Activated naive CD4-positive, alpha-beta T cell treated with anti-CD3 and anti-CD28 coated beads for 36 hours (primary cell): ENCODE measurements at places on chromosomes 4 and X. TPM values are rescaled to one million over a fixed set of nuclear protein-coding genes. Genes with fewer than 3 reads are reported as not detected.

DNA sequence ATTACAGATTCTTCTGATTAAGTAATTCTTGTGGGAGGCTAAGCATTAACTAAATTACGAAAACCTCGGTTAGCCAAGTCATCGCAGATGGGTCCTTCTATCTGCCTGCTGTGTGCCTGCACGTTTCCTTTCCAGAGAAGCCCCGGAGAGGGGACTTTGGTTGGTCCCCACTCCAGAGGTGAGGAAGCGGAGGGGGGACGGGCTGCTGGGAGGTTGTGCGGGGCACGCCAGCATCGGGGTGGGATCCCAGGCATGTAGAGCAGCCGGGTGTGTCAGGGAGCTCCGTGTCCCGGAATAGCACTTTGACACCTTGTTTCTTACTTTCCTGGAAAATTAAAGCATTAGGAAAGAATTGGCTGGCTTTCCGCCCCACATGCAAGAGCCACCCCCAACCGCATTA lies 26.6 kb downstream of the PIGG start:
- DNase-seq, result no peak

DNA sequence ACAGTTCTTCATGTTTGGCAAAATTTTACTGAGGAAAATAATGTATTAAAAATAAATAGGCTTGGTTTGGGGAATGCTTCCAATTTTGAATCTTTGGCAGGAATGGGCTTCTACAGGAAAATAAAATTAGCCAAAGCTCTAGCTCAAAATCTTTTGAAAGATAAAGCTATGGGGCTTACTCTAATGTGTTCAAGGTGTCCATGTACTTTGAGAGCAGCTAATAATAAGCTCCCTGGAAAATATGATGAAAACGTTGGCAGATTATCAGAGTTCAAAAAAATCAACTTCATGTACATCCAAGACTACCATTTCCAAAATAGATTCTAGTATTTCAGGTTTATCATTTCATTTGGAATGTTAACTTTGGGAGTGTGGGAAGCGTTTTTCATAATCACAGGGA lies 158.4 kb downstream of the EMCN start:
- no peak for DNase-seq

DNA sequence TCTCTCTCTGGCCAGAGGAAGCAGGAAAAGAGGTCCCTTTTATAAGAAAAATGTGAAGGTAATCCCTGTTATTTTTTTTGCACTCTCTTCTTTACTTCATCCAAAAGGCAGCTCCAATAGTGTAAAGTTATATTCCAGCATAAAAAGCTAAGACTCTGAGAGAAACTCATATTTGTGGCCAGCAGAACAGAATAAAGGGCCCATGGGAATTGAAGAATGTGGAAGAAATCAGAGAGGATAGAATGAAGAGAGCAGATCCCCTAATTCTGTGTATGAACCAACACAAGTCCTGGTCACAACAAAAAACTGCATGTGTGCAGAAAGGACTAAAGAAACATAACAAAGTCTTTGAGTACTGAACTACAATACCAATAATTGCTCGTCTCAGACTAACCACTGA lies 22.3 kb downstream of the RPS6KA6 start:
- DNase-seq, result no peak

- DNase-seq, result no peak
These were observed 23.9 kb downstream of the SORBS2 start for GRCh38 chr4:185787926-185788679.

DNA sequence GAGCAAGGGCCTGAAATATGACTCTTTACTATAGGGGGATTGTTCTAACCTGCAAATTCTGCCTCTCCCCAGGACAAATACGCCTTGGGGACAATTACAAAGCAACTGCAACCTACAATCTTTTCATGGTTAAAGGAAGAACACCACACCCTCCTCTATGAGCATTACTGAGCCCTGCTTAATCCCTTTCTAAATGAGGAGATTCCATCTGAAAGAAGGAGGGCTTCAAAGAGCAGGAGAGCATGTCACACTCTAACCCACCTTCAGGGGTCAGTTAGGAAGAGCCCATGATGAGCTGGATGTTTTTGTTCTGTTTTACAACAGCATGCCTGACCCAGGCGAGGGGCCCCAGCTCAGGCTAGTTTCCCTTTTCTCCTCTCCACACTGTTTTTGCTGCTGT lies 134.0 kb upstream of the ANXA3 start:
- no peak for DNase-seq

- DNase-seq, result no peak
These were observed 28.1 kb downstream of the DCAF8L1 start for GRCh38 chrX:27953171-27953570.

DNA sequence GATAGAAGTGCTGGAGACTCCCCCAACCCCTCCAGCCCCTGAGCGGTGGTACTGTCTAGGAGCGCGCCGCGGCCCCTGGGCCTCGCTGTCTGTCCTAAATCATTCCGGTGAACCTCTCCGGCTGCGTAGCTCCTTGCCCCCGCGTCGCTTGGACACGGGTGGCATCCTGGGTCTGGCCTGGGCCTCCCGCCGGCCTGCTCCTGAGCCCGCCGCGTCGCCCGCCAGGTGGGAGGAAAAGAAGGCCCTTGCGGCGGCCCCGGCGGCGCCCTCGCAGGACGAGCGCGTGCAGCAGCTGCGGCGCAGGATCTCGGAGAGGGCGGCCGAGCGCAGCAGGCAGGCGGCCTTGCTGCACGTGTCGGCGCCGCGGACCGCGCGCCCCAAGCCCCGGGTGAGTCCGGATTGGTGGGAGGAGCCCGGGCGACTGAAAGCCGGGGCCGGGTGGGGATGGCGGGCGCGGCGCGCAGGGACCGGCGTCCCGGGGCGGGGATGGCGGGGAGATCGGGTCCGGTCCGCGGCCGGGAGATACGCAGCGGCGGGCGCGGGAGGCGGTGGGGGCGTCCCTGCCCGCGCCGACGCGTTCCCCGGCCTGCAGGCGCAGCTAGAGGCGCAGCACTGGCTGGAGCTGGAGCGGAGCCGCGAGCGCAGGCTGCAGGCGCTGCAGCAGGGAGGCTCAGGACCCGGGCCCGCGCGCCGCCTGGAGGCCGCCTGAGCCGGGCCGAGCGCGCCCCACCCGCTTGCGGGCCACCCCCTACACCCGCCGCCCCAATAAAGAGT lies 6.5 kb upstream of the RNF4 start:
- peak; percentile 65 for DNase-seq

GRCh38 chrX:17435476-17435875 lies 60.5 kb downstream of the NHS start:
- DNase-seq, result no peak

HPSE gene
- 13.5 TPM for total RNA-seq

DNA sequence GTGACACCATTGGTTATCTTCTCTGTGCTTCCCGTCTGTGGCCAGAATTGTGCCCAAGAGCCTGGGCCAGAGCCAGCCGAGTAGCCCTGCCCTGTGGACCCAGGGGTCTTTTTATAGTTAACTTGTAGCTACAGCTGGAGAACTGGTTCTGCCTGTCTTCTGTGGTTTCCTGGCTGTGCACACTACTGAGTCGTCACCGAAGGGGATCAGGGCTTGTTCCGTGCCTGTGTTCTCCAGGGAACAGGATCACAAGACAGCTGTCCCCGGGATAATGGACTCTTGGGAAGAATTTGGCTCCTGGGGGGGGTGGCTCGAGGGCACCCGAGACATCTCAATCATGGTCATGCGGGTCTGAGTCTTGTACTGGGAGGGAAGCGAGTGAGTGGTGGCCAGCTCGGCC lies 22.1 kb upstream of the OPN1LW start:
- no peak for DNase-seq

DNA sequence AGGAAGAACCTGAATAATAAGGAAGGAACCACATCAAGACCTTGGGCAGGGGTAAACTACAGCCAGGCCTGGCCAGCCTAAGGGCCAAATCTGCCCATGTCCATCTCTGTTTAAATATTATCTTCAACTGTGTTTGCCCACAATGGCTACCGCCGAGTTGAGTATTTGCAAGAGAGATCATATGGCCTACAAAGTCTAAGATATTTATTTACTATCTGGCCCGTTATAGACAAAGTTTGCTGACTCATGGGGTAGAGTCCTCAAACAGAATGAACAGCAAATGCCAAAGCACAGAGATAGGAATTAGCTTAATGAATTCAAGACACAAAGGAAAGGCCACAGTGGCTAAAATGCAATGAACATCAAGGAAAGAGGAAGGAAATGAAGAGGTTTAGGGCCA lies 44.8 kb downstream of the RPS6KA3 start:
- no peak for DNase-seq

DNA sequence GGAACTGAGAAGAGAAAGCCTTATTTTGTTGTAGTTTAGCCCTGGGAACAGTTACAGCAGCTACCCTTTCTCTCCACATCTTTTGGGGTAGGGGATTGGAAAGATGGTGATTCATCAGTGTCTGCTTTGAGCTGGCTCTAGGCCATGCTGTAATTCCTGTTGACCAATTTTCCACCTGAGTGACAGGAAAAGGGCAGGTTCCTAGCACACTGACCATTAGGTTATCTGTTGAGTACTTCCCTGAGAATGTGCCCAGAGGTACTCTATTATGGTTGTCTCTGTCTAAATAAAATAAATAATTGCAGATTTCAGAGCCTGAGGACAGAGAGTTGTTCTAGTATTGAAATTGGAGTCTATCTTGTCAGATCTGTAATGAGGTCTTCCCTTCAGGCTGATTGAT lies 109.0 kb downstream of the ENOX2 start:
- no peak for DNase-seq

SSX3 gene
- total RNA-seq, result not detected

DNA sequence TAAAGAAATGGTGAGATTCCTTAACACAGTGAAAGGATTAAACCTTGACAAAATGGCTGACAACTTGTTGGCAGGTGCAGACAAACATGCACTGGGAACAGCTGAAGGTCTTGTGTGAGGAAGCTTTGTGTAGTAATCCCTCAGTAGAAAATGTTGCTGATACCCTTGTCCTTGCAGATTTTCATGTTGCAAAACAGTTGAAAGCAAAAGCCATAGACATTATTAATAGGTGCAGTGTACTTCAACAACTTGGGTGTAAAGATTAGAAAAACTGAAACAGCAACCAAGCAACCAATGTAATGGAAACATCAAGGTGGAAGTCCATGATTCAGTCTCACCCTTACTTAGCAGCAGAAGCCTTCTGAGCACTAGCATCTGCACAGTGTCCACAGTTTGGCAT lies 29.8 kb downstream of the UGT2B7 start:
- no peak for DNase-seq

NAP1L3 gene
- total RNA-seq, result 5.4 TPM

DNA sequence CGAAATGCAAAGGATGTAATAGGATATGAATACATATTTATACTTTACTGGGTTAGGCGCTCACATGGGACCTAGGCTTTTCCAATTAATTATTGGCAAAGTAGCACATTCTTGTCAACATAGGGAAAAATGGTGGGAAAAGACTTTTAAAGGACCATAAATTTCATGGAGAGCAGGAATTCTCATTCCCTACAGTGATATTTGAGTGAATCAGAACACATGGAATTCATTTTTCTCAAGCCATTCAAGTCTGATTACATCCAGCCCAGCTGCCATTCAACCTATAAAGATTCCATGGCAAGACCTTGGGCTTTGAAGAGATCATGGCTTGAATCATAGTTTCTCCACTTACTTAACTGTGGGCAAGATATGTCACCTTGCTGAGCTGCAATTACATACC lies 150.4 kb downstream of the SOWAHB start:
- no peak for DNase-seq

DNA sequence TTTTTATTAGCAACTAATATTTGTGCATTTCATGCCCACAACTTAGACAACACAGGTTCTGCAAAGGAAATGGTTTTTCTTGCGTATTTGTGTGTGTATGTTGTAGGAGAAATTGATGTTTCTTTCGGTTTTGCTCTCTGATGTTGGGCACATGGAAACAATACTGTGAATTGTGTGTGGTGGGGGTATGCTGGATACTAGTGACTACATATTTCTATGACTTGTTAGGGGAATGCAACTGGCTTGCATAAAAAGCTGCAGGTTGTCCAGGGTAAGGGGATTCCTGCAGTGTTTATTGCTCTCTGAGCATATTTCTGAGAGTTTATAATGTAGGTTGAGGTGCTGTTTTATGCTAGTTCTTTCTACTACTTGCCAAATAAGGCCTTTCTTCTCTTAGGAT lies 11.6 kb downstream of the DLG3 start:
- no peak for DNase-seq

VCX3A gene
- total RNA-seq, result not detected

ACE2 gene
- total RNA-seq, result not detected

- DNase-seq, result no peak
These were observed 122.5 kb upstream of the TEX13D start for GRCh38 chrX:124209792-124210576.

- no peak for DNase-seq
These were observed 122.3 kb upstream of the TMEM164 start for GRCh38 chrX:109880629-109881028.

DNA sequence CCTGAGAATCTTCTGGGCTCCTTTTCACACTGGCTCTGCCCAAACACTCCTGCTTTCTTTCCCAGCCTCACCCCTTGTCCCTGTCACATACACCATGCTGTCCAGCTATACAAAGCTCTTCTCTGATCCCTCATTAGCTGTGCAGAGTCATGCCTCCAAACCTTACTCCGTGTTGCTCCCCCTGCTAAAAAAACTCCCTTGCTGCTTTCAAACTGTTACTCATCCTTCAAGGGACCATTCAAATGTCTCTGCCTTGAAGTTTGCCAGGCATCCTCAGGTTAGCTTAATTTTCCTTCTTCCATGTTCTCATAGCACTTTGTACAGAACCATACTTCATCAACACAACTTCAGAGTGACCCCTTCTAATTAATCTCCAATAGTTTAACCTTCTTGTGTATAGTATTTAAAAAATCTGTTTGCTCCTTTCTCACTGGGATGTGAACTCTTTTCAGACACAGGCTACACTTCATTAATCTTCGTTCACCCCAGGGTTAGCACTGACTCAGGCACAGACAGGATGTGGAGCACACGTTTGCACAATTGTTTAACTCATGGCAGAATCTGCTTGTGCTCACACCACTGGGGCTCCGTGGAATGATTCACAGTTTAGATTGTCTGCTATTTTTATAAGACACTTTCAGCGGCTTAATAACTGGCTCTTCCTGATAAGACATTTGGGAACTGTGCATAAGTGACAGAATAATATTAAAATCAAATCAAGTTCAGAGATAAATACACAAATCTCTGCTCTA lies 21.4 kb upstream of the SEL1L3 start:
- DNase-seq, result no peak

DNA sequence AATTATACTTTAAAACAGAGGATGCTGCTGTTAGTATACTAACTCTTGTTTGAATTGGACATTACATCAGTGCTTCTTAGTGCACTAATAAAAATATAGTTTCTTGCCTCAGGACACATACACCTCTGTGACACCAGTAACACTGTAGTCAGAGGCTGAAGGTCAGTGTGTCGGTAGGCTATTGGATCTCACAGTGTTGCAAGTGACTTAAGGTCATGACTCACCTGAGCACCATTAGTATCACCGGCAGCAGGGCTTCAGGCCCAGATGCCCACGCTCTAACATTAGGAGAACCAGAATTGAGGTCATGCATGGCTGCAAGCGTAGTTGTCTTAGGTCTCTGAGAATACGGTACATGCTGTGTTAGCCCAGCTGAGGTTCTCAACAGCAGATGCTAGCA lies 15.2 kb downstream of the ETDC start:
- DNase-seq, result no peak

DNA sequence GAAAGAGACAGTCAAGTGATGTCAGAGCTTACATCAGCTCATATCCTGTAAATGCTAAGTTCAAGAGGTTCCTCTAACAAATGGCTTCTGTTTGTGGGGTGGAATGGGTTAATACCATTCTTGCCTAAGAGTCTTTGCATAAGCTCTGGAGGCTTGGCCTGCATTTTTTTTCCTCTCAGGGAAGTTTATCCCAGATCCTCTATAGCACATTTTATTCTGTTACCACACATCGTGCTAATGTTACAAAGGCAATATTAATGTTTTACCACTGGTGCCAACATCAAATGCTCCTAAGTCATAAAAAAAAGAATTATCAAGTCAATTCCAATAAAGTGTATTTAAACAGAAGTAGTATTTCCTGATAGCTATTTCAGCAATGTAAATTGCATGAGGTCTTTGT lies 2.9 kb upstream of the ADH6 start:
- DNase-seq, result no peak
